LNCaP clone FGC (cell line): ENCODE measurements at places on chromosomes 3 and 15.
A peak's percentile ranks its signal among the peaks of the same experiment; 100 is the strongest.

- DNase-seq, result peak; percentile 53
Observed at GRCh38 chr3:98565237-98565643, 28.2 kb downstream of the CPOX start.

DNA sequence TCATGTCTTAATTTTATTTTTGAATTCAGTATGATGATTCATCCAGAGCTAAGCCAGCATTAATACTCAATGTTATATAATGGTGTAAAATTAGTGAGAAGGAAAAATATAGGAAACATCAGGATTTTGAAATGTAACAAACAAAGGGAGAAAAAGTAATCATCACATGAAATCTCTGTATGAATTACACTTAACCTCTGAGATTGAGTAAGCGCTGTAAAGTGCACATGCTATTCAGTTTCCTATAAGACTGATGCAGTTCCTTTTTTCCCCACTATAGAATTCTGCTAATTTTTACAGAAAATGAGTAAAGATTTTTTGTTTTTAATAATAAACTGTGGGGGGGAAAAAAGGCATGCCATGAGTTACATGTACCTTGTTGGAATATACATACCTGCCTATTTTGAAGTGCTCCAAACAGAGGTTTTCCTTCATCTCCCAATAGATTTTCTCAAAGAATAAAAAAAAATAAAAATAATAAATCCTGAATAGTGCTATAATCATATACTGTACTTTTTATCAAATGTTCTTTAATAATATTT lies 64.0 kb upstream of the TTBK2 start:
- DNase-seq, result no peak

- DNase-seq, result no peak
Observed at GRCh38 chr3:49649576-49649975, 24.6 kb upstream of the APEH start.

DNA sequence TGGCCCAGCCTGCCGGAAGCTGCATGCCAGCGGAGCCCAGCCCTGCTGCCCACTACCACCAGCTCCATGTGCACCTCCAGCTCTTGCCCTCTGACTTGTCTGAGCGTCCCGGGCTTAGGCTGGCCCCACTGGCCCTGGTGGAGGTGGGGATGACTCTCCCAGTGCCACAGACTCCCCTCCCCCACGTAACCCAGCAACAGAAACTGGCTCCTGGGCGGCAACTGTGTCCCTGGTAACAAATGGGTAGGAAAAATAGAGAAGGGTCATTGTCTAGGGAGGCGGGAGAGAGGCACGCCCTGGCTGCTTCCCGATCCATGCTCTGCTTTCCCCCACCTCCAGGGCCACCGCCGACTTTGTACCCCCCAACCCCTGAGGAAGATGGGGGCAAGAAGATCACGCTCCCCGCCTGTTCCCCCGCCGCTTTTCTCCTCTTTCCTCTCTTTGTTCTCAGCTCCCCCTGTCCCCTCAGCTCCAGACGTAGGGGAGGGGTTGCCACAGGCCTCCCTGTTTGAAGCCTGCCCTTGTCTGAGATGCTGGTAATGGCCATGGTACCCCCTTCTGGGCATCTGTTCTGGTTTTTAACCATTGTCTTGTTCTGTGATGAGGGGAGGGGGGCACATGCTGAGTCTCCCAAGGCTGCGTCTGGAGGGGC lies 10.8 kb upstream of the SEMA3B start:
- no peak for DNase-seq

GRCh38 chr3:183274609-183275008 lies 21.6 kb downstream of the B3GNT5 start:
- no peak for DNase-seq
